ENCODE measurements at places on chromosomes 1 and 21.

- no peak for DNase-seq
Measured at GRCh38 chr1:119861547-119861946, 34.8 kb downstream of the ADAM30 start.

DNA sequence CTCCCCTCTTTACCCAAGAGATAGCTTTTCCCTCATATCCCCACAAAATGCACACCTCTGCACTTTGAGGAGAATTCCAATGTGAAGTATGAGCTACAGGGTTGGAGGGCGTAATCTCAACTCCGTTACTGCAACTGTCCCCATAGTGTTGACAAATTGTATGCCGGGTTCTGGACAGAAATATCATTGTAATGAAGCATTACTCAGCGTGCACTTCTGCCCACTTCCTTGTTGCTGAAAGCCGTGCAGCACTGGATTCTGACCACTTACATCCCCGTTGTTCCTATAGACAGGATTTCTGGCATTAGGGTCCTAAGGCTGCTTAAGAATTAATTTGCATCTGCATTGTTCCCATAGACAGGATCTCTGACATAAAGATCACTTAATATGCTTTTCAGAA, 205.6 kb downstream of the RHOU start:
- DNase-seq, result no peak

GRCh38 chr1:16174886-16175598, 19.2 kb upstream of the EPHA2 start:
- no peak for DNase-seq

DNA sequence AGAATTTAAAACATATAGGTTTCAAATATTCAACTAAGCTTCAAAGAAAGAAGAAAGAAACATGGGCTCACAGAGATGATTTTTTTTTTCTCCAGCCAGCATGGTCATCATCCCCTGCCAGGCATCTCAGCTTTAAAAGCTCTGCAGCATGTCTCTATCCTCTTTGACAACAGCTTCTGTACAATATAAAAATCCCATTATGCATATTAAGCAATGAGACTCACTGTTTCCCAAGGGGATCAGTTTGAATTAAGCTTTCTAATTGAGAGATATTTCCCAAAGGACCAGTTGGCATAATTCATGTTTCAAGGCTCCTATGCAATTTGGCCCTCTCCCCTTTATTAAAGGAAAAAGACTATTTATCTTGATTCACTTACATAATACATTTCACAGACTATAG, 220.3 kb downstream of the GRIK1 start:
- DNase-seq, result no peak

GRCh38 chr1:37123276-37124115, 89.2 kb upstream of the GRIK3 start:
- DNase-seq, result no peak

DNA sequence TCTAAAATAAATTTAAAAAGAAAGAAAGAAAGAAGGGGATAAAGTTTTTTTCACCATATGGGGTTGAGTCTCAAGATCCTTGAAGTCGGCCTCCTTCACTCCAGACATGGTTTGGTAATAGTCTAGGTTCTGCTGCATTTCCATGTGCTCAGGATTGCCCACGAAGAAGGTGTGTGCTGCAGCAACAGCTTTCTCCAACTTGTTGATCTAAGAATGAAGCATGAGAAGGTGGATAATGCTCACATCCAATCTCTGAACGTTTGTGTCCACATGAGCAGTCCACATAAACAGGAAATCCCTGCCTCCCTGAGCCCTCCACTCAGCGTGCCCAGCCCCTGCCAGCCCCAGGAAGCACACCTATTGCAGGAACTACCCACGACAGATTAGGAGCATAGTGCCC, 4.6 kb downstream of the P3H1 start:
- DNase-seq, result no peak

GRCh38 chr1:38266197-38266520, 219.6 kb upstream of the POU3F1 start:
- DNase-seq, result no peak

GRCh38 chr21:35428001-35428320, 378.9 kb upstream of the RUNX1 start:
- no peak for DNase-seq

GRCh38 chr21:42666023-42666747, 12.8 kb downstream of the PDE9A start:
- DNase-seq, result peak; percentile 81

DNA sequence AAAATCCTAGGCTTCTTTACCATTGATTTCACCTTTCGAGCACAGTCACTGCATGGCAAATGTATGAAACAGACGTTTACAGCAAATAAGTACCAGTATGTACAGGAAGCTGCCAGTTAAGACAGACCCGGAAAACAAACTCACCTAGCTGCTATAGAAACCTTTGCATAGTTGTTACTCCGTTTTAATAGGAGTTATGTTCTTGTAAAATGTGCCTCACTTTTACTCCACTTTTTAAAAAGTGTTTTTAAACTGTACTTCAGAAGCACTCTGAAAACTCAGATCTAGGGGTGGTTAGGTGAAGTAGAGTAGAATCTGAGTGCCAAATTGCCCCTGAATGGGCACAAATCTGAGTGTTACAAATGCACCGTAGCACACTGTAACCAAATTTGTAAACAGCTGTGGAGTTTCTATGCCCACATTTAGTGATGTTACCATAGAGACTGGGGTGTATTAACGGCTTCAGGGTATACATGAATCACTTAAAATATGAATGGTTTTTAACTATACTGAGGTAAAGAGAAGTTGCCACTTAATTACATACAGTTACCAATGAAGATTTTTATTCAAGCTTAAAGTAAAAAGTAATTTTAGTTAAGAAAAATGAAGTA, 30.7 kb downstream of the CNIH4 start:
- no peak for DNase-seq

GRCh38 chr1:25433389-25434186, 2.9 kb downstream of the MACO1 start:
- DNase-seq, result no peak

DNA sequence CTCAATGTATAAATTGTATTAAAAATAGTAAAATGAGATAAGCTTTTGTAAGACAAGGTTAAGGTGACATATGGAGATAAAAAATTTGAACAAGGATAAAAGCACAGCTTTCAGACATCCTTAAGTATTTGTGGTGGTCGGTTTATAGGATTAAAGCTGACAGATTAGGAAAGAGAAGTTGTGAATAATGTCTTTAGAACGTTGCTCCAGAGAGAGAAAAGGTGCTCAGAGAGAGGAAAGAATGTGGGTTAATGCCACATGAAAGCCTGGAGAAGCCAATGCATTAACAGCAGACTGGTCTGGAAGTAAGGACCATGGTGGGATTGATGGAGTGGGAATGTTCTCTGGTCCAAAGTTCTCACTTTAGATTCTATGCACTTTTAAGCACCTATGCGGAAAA, 44.8 kb downstream of the ATP6V1G3 start:
- no peak for DNase-seq

DNA sequence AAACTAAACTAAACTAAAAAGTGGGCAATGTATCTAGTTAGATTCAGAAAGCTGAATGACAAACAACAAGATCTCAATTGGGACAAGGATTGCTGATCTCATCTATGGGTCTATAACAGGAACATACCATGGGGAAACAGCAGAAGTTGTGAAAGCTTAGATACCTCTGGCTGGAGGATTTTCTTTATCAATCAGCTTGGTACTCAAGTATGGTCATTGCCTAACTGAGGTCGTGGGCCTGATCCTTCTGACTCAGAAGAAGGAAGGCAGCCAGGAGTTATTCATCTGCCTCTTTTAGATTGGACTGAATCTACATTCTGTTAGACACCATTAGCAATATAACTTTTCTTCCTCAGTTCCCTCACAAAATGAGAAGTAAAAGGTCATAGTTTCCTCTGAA, 39.7 kb downstream of the DNTTIP2 start:
- no peak for DNase-seq

DNA sequence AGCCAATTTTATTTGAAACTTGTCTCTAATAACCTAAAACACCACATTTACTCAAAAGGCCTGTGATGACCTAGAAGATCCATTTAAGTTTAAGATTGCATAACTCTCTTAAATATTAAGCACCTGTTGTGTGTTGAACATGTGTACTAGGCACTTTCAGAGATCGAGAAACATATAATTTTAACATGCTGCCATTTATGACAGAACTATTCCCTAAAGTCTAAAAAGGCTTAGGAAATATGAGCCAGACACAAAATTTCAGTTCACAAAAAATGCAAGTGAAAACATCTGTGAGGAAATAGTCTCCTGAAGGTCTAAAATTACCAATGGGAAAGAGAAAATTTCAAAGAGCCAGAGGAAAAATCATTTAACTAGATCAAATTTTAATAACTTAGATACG, 37.7 kb downstream of the CEP170 start:
- DNase-seq, result no peak

GRCh38 chr1:170414989-170415709, 116.8 kb upstream of the GORAB start:
- DNase-seq, result no peak

DNA sequence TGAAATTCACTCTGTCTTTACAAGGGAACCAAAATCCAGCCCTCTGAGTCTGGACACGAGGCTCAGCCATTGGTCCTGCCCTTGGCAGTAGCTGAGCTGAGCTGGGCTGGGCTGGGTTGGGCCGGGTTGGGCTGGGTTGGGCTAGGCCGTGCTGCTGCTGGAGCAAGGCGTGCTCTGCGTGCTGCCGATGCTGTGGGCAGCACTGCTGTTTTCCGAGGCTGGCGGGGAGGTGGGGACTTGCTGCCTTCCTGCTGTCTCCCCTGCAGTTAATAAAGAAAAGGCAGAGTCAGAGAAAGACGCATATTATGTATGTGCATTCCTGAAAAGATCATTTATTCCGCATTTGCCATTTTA, 182.9 kb downstream of the CDC7 start:
- no peak for DNase-seq

- DNase-seq, result no peak
Measured at GRCh38 chr1:225539069-225539468, 111.2 kb upstream of the LBR start.

DNA sequence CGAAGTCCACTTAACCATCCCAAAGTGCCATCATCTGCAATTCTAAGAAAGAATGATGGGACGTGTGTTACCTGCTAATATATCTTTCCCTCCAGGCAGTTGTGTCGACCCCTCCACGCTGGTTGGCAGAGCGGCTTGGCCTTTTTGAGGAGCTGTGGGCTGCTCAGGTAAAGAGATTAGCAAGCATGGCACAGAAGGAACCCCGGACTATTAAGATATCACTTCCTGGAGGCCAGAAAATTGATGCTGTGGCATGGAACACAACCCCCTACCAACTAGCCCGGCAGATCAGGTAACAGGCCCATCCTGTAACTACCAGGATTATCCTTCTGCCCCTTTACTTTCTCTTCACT, 520 bp downstream of the TARS2 start:
- no peak for DNase-seq

- no peak for DNase-seq
Measured at GRCh38 chr1:182687361-182687760, 3.0 kb upstream of the RGS8 start.

DNA sequence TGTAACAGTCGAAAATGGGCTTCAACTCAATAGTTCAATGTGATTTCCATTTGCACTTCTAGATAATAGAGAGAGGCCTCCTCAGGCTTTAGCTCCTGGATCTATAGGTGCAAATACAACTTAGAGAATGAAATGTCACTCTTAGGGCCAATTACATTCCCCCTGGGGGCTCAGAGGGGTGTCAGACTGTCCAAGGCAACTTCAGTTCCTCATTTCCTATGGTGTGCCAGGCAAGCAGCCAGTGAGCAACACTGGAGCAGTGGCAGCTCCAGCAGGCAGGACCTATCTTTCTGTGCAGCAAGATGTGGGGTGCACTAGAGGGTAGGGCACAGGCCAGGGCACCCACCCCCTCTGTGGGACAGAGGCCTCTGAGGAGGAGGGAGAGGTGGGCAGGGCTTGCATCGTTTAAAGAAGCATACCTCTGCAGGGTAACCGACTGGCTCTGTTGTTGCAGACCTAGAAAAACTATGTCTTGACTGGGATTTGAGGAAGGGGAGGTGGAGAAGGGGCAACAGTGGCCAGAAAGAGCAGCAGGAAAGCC, 97.3 kb downstream of the SUSD4 start:
- no peak for DNase-seq

GRCh38 chr1:92964998-92965397, 3.7 kb upstream of the DIPK1A start:
- no peak for DNase-seq

DNA sequence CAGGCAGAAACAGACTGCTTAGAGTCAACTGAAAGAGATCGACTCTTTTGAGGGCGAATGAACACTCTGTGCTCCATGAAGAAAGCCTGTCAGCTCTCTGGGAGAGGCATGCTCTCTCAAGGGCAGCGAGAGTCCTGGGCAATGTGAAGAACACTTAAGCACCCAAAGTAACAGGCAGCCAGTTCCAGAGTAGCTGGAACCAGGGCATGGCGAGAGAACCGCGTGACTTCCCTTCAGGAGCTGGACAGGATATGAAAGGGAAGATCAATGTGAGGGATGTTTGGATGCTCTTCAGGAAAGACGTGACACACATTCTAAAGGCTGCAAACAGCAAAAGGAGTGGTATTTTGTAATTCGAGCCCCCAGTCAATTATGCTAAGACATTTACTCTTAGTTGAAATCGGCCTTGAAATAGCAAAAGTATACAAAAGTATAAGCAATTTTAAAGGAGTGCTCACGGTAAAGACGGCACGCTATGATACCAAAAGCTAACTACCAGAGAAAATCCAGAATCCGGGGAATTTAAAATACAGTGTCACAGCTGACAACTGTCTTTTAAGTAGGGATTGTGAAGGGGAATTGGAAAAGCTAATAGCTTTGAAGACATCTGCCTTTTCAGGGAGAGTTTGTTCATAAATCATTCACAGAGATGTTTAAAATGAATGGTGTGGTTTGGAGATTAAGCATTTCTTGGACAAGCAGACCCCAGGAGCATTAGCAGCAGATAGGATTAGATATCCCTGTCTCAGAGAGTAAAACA, 20.8 kb downstream of the ADAMTS5 start:
- no peak for DNase-seq

DNA sequence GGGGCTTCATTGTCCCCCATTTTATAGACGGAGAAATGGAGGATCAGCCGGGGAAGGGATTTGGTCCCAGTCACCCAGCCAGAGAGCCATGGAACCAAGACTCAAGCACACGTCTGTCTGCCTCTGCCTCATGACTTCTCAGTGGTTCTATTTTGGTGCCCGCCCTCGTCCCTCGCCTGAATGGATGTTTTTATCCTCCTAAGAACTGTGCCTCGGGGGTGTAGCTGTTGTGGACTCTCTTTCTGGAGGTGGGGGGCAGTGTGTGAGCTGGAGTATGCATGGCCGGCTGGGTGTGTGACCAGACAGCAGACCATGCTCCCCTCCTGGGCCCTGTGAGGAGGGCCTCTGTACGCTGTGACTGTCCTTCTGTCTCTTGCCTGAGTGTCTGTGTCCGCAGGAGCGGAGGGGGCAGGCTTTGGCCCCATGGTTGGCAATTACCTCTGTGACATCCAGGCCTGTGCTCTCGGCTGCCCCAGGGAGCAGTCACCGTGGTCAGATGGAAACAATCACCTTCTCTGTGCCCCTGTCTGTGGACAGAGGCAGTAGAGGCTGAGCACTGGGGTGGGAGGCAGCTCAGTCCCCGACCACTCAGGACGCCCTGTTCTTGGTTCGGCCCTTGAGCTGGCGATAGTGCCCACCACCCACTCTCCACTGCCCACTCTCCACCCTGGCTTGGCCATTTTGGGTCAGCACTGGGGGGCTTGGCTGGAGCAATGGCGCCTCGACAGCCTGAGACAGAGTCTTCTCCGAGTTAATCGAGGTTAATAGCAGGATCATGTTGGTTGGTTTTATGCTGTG, 20.4 kb downstream of the WNT4 start:
- no peak for DNase-seq

GRCh38 chr1:62370594-62370993, 51.4 kb upstream of the KANK4 start:
- no peak for DNase-seq

- DNase-seq, result no peak
Measured at GRCh38 chr1:32042330-32042729, 28.7 kb downstream of the KHDRBS1 start.

All from NCI-H2171 treated with DMSO at 0.1 percent for 48 hours (cell line).